ENCODE measurements at places on chromosomes 2 and 18.

GRCh38 chr2:184178229-184178628, 420.1 kb upstream of the ZNF804A start:
- DNase-seq, result peak; percentile 29

GRCh38 chr2:10343658-10344057, 41.0 kb downstream of the HPCAL1 start:
- DNase-seq, result no peak

DNA sequence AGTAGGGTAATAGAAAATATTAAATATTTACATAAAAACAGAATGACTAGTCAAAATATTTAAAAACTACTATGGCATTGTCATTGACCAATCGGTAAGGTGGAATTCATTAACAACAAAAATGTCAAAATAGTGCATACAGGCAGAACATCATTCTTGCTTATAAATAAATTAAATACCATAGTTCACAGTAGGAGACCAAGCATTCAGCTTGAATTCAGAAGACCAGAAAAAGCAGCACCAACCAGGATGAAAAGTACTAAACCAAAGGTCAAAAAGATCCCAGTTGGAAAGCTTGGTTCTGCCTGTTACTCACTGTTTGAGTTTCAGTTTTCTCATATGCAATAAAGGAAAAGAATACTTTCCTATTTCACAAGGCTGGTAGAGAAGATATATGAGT, 244.3 kb downstream of the OSR1 start:
- DNase-seq, result no peak

DNA sequence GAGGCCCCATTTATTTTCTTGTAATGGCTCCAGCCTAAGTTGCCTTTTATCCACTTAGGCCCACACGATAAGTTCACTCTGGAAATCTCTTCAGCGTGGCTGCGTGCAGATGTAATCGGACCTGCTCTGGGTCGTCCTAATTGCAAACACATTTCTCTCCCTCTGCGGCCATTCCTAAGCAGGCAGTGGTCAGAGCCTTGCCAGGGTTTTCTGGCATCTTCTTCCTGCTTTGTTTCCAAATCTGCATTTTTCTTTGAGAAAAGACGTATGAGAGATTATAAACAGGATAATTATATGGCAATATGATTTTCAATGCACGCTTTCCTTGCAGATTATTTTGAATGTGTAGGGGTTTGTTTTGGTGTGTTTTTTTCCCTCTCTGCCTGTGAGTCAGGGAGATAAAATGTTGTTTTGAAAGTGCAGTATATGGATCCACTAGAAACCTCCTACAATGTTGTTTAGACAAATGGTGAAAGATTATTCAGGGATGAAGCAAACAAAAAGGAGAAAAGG, 239.4 kb upstream of the TANK start:
- DNase-seq, result no peak
